GM18507 (cell line): ENCODE measurements at places on chromosomes 6 and 20.

DNA sequence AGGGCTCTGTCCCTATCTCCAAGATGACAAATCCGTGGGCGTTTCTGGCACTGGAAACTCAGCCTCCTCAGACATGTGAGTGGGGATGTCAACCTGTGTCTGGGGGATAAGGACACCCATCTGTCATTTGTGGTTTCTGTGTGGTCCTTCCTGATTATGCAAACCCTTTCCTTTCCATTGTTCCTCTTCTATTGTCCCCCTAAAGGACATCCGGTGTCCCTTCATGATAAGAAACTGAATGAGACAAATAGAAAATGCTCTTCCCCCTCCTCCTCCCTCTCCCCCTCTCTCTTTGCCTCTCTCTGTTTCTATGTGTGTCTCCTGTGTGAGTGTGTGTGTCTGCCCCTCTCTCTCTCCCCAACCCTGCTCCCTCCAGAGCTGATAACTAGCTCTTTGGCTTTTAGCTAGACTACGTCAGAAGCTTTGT lies 11.5 kb upstream of the GLP1R start:
- DNase-seq = no peak

DNA sequence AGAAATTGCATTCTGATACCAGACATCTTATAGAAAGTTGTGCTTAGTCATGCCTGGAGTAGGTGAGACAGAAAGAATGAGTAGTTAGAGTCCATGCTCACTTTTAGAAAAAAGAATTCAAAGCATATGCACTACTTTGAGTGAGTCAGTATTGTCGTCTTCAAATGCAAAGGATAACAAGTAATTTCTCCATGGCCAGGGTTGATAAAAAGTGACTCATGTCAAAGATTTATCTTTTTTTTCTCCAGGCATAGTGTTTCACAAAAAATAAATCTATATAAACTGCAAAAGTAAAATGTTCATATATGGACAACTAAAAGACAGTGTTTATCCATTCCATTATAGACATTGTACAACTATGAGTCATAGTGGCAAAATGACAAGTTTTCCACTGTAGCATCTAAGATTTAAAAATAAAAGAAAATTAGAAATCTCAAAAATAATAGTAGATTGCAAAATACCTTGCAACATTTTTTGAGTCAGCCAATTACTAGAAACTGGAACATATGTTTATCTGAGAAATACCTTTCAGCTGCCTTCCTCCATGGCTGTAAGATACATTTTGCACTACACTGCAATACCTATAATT lies 329.6 kb downstream of the GRIK2 start:
- DNase-seq = no peak

DNA sequence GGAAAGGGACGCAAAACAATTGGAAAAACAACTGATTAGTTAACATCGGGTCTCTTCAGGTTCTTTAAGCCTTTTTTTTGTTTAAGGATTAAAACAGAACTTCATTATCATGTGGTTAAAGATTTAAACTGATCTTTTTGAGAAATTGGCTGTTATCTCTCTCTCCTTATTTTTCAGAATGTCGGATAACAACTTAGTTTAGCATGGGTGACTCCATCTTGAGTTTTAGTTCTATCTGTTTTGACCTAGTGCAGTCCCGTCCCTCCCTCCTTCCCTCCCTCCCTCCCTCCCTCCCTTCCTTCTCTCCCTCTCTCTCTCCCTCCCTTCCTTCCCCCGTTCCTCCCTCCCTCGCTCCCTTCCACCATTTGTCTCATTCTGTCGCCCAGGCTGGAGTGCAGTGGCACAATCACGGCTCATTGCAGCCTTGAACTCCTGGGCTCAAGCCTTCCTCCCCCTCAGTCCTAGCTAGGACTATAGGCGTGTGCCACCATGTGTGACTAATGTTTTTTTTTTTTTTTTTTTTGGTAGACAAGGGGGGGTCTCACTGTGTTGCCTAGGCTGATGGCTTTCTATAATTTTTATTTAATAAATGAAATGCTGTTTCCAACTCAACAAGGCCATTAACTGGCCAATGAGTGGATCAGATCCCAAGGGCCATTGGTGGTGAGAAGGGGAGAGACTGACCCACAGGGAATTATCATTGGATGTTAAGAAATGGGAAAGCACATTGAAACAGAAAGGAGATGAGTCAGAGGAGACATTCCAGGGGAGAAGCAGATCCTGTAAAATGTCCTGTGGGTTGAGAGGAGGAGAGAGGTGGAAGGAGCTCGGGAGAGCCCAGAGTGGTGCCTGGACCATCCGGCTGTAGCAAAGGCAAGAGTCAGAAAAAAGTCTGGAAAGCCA lies 13.6 kb downstream of the BAK1 start:
- no peak for DNase-seq

DNA sequence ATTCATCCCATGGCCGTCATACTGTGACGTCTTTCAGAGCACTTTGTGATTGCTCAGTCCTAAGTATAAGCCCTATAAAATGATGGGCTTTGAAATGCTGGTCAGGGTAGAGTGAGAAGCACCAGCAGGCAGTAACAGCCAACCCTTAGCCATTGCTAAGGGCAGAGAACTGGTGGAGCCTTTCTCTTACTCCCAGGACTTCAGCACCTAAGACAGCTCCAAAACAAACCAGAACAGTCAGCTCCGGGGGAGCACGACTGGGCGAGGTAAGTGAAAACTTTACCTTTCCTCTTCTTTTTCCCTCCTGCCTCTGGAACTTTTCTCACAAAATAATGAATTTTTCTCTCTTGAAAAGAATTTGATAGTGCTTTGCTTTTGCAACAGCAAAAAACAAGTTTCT lies at the start of gene VIP:
Gene VIP, plus strand, starts transcription at position 104 of the 400 bp plus-strand sequence. CDS start 1,381 bp downstream, outside the sequence.
- no peak for DNase-seq
